ENCODE measurements at places on chromosomes 7 and 10.

DNA sequence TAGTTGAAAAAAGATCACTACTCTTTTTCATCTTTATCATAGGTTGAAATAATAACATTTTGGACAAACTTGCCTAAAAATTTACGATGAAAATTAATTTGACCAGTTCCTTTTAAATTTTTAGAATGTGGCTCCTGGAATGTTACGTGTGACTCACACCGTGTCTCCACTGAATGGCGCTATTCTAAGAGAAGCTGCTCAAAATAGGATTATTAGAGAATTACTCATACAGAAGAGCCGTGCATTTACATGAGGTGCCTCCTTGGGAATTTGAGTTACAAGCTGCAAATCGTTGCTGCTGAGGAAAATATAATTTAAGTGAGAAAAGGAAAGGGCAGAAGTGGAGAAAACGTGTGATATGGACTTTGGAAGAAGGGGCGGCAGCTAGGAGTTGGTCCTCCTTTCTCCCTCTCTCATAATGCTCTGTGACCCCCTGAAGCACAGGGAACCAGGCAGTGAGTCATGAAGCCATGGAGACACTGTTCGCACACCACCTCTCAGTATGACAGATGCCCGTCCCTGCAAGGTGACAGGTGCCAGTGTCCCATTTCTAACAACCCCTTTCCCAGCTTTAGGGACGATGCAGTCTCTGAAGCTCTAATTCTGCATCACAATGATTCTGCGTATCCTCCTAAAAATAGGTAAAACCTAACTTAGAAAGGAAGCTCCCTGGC, 323.2 kb upstream of the COBL start:
- peak; percentile 33 for DNase-seq

GRCh38 chr10:16724509-16724908, 92.7 kb downstream of the RSU1 start:
- no peak for DNase-seq

GRCh38 chr10:106271237-106271636, 893.3 kb downstream of the SORCS1 start:
- DNase-seq = no peak

DNA sequence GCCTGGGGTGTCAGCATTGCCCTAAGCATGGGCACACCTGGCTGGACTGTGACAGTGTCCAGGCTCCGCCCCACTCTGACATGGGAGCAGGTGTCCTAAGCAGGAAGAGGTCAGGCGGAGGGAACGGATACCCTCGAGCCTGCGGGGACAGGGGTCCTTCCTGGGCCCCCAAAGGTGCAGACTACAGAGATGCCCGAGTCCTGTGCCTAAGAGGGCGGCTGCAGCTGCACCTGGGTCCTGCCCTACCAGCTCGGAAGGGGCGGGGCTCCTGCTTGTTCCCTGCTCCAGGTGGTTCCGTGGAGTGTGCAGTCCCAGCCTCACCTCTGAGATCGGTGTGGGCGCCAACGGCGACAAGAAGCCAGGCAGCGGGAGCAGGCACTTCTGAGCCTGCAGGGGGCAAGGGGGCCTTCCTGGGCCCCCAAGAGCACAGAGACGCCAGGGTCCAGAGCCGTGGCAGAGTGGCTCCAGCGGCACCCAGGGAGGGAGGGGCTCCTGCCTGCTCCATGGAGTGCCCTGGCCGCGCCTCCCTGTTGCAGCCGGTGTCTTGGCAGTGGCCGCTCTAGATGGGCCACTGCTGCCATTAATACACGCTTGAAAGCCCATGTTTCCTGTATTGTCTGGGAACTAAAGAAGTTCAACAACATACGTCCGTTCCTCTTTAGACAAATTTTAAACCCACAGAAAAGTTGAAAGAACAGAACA, 64.5 kb upstream of the CACNA2D1 start:
- DNase-seq = no peak

DNA sequence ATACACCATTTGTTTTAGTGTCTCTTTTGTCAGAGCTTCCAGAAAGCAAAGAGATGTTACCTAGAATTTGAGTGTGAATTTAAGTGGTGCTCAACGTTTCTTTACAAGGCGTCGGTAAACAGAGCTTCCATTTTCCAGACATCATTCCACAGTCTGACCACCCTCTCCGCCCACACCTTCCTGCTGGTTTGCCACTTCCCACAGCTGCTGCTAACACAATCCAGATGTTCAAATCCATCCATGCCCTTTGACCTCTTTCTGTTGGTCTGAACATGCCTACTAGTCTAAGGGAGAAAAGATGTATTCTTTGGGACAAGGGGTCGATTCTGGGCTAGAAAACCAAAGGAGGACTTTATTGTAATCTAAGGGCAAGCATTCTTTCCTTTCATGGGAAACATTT, 86.1 kb downstream of the FAM107B start:
- no peak for DNase-seq

GRCh38 chr10:127375461-127375860, 173.6 kb upstream of the NPS start:
- no peak for DNase-seq

GRCh38 chr7:159019111-159019510, 125.6 kb downstream of the VIPR2 start:
- no peak for DNase-seq

DNA sequence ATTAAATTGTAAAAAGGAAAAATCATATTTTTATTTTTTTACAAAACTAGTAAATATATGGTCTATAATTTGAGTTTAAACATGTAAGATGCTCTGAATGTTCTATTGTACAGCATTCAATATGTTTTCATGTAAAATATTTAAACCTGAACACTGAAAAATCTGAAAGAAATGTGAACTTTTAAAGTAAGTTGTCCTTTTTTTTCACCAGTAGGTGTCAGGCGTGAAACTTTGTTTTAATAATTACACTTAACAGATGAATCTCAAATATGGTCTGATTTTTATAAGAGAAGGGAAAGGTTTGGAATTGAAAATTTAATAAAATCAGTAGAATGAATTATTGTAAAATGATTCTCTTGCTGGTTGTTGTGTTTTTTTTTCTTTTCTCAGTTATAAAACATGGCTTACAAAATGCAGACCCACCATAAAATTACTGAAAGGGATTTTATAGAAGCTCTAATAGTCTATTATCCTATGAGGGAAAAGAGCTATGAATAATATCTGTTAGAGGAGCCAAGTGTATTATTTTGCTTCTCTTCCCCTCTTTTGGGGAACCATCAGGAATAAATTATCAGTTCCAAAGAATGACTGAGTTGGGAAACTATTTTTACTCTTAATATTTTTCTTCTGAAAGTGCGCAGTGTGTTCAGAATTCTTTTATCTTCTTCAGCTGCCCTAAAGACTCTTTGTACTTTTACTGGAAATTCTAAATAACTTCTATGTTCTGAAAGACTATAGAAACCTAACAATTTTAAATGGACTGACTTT, 217.7 kb upstream of the FZD1 start:
- DNase-seq = no peak

DNA sequence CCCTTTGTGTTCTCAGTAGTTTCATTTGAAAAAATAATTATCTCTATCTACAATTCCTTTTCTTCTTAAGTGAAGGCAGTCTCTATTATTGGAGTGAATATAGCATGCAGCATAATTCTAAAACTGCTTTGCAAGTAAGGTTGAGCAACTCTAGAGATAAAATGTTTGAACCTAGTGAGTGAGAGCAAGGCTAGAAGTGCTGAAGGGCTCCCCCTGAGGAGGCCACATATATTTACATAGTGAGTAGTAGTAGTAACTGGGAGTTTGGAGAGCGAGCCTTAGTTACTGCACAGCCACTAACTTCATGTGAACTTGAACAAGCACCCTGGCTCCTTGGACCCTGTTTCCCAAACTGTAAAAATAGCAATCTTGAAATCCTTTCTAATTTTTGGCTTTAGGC, 141.5 kb upstream of the DKK1 start:
- peak; percentile 4 for DNase-seq

GRCh38 chr7:87217983-87218653, 1.4 kb downstream of the TMEM243 start:
- DNase-seq = no peak

GRCh38 chr10:132059760-132060508, 5.8 kb upstream of the JAKMIP3 start:
- DNase-seq = no peak

- DNase-seq = no peak
Observed at GRCh38 chr10:29227201-29227600, 61.7 kb upstream of the LYZL1 start.

DNA sequence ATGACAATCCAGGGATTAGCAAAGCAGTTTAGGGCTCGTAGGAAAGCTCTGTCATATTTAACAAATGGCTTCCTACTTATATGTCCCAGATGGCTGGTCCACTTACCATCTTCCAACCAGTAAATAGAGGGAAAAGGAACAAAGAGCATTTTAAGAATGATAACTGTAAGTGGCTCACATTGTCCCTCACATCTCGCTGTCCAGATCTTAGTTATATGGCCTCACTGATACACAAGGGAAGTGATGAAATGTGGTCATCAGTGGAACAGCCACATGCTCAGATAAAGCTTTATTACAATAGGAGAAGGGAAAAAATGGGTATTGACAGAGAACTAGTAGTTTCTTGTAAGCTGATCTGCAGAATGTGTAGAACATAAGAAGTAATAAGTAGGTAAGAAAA, 35.8 kb downstream of the IQUB start:
- DNase-seq = peak; percentile 21

DNA sequence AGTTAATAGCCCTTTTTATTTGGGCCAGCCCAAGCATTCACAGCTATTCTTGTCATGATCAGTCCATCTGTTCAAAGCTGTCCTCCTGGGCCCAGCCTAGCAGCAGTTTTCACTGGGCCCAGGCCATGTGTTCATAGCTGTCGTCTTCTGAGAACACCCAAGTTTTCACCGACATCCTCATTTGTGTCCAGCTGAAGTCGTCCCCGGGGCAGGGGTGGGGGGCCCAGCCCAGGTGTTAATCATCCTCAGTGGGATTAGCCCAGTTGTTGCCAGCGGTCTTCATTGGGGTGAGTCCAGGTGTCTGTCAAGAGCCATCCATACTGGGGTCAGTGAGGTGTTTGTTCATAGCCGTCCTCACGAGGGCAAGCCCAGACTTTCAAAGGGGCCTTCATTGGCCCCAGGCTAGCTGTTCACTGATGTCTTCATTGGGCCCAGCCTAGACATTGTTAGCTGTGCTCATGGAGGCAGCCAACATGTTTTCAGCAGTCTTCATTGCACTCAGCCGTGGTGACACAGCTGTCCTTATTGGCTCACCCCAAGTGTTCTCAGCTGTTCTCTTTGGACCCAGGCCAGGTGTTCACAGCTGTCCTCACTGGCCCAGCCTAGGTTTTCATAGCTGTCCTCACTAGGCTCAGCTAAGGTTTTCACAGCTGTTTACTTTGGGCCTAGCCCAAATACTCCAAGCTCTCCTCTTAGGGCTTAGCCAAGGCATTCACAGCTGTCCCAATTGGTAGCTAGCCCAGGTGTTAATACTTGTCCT, 10.0 kb downstream of the FRG2B start:
- no peak for DNase-seq

GRCh38 chr10:78782441-78782840, 286.3 kb upstream of the ZMIZ1 start:
- no peak for DNase-seq

DNA sequence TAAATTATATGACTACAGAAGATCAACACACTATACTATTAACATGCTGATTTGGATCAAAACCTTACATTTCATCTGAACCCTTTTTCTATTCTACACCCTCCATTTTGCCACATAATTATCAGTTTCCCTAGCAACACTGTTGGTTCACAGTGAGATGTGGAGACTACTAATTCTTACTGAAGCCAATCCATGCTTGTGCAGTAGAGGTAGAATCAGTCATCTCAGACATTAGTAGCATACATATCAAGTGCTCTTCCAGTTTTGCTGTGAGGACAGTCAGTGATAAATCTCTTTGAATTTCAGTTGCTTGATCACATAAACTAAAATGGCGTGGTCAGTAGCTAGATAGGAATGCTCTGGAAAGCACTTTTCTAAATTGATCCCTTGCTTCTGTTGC, 70.3 kb downstream of the PON1 start:
- DNase-seq = no peak

- no peak for DNase-seq
Observed at GRCh38 chr7:12649348-12649747, 38.1 kb upstream of the ARL4A start.

- no peak for DNase-seq
Observed at GRCh38 chr7:22563621-22564241, 63.7 kb upstream of the STEAP1B start.

- DNase-seq = peak; percentile 95
Observed at GRCh38 chr7:142323706-142324105, 65.8 kb upstream of the PRSS58 start.

GRCh38 chr7:29620556-29620930, 56.9 kb downstream of the PRR15 start:
- peak; percentile 99 for DNase-seq

DNA sequence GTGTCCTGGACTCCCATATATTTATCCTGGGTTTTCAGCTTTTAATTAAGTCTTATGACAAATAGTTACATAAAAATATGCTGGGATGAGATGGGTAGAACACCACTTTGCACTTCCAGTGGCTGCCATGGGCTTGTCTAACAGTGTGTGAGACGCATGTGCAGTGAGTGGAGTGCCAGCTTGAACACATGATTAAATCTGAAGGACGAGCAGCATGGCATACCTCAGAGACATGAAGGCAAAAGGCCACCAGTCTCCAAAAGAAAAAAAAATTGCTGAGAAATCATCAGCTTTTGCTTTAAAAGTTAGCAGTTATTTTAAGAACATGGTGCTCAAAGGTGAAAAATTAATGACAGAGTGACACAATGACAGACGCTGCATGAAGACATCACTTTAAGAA, 139.0 kb upstream of the ADCY1 start:
- DNase-seq = no peak

- DNase-seq = no peak
Observed at GRCh38 chr7:28744951-28745350, 213.2 kb downstream of the TRIL start.

- no peak for DNase-seq
Observed at GRCh38 chr7:1659696-1660095, 10.4 kb upstream of the ELFN1 start.

GRCh38 chr7:98630149-98630548, 13.1 kb downstream of the NPTX2 start:
- DNase-seq = no peak

DNA sequence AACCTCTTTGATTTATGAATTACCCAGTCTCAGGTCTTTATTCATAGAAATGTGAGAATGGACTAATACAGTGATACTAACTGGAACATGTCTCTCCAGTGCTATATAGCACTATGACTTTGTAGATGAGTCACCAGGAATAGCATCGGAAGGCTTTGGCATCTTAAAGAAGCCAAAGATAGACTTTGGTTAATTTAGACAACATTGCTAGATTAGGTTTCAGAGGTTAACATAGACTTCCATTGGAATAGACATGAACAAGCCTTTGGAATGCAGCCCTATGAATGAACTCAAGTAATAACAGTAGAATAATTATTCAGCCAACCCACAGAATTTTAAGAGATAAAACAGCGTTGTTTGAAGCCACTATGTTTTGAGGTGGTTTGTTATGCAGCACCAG, 169.2 kb downstream of the HGF start:
- DNase-seq = no peak

DNA sequence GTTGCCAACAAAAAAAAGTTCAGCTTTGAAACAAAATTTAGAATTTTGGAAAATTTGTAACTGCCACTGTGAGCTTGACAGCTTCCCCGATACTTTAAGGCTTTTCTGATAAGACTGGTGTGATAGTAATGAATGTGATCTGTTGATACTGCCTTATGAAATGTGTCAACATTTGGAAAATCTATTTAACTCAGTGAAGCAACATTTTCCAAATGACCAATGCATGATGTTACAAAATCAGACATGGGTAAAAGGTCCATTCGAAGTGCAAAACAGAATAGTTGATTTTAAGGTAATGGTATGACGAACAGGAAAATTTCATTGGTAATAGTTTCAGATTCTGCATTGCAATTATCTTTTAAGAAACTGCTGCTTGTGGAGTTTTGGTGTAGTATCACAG, 175.4 kb downstream of the SEM1 start:
- no peak for DNase-seq
